ENCODE measurements at places on chromosomes 7 and 10.

DNA sequence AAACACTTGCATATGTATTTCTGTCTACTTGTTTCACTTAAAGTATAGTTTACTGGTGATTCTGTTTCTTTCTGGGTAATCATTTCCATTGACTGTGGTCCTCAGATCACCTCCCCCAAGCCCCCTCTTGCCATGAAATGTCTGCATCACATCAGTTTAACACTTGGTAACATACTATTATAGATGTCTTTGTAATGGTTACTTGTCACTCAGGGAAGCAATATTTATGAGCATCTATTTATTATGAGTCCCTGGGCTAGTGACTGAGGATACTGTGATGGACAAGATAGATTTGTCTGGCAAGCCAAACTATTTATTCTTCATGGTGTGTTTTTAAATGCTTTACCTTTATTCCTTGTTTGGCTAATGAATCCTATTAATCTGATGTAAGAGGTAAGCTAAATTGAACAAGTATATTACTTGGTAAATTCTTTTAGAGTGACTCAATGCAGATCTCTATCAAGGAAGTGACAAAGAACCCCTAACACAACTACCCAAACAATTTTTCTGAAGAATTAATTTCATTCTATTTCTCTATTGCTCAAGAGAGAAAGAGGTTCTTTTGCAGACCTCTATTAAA is 270.9 kb downstream of the RELN start:
- DNase-seq: no peak

GRCh38 chr10:35835545-35835944 is 193.4 kb upstream of the FZD8 start:
- no peak for DNase-seq

DNA sequence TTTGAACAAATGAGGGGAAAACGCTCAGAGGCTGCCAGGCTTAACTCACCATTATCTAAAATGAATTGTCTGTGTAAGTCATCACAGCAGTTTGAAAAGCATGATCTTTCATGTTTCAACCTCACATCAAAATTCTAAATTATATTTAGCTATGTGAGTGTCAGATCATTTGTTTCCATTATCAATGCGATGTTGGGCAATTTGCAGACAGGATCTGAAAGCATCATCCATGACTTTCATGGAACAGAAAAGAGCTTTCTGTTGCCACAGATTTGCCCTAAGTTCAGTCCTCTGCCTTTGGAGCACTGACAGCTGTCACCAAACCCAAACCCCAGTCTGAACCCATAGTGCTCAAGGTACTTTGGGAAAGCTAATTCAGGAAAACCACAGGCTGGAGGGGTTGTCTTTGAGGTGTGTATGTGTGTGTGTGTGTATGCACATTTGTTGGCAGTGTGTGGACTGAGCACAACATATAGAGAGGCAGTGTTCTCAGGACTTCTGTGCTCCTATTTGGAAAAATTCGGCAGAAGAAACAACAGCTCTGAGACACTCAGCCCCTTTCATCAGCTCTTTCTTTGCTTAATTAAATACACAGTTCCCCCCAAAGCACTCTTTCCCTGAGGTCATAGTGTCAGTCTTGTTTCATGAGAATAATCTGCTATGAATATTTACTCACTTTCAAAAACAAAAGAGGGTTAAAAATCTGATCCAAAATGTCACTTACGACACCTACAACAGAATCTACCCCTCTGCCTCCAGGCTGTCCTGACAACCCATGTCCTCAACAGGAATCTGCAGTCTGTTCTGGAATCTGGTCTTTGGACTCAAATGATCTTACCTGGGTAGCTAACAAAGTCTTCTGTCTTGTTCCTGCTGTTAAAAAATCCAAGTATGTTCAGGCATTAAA is 188.5 kb upstream of the KLF14 start:
- no peak for DNase-seq

DNA sequence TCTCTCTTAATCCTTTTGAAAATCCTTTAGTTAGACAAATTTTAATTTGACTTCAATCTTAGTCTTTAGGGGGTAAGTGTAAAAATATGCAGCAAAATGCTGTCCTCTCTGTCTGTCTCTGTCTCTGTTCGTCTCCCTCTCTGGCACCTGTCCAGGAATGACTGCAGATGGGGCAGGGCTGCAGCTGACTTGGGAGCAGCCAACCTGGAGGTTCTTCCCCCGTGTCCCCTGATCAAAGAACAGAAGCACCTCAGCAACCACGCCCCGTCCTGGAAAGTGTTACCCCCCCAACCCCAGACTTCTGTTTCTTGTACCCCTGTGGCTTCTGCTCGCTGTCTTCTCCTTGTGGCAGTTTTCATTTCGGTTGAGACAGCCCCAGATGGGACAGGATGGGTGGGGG is 141.6 kb upstream of the NPS start:
- no peak for DNase-seq

DNA sequence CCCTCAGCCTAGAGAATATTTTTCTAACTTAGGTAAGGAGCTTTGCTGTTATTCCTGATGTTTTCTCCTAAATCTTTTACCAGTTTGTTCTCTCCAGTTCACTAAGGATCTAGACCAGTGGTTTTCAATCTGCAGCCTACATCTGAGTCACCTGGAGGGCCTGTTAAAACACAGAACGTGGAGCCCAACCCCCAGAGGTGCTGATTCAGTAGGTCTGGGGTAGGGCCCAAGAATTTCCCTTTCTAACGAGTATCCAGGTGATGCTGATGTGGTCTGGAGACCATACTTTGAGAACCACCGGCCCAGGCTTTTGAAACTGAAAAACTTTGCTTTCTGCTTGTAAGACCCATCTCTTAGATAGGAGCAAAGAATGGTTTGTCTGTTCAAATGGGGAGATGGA is 51.2 kb upstream of the KMT2E start:
- DNase-seq: no peak

GRCh38 chr10:43210556-43210955 is 56.3 kb downstream of the RASGEF1A start:
- DNase-seq: peak; percentile 23

DNA sequence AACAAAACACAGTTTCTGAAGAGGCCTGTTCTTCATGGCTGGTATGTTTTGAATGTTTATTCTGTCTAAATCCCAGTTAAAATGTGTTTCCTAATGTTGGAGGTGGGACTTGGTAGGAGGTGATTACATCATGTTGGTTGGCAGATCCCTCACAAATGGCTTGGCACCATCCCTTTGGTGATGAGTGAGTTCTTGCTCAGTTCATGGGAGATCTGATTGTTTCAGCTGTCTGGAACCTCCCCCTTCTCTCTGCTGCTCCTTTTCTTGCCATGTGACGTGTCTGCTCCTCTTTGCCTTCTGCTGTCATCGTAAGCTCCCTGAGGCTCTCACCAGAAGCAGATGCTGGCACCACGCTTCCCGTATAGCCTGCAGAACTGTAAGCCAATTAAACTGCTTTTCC is 383.6 kb upstream of the TPK1 start:
- no peak for DNase-seq

- DNase-seq: no peak
Observed at GRCh38 chr10:70542565-70542938, 60.0 kb downstream of the PRF1 start.

GRCh38 chr10:132300582-132300981 is 7.2 kb downstream of the STK32C start:
- no peak for DNase-seq

DNA sequence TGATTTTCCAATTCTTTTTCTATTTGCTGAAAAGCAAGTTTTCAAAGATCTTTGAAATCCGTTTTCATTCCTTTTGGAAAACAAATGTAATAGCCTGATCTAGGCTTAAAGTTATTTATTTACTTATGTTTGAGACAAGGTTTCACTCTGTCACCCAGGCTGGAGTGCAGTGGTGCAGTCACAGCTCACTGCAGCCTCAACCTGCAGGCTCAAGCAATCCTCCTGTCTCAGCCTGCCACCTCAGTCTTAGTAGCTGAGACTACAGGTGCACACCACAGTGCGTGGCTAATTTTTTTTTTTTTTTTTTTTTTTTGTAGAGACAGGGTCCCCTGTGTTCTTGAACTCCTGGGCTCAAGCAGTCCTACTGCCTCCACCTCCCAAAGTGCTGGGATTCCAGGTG is 4.6 kb downstream of the ST7 start:
- no peak for DNase-seq

GRCh38 chr7:17989546-17989945 is 38.1 kb downstream of the PRPS1L1 start:
- no peak for DNase-seq

- no peak for DNase-seq
Observed at GRCh38 chr10:114347791-114348190, 56.5 kb downstream of the AFAP1L2 start.

DNA sequence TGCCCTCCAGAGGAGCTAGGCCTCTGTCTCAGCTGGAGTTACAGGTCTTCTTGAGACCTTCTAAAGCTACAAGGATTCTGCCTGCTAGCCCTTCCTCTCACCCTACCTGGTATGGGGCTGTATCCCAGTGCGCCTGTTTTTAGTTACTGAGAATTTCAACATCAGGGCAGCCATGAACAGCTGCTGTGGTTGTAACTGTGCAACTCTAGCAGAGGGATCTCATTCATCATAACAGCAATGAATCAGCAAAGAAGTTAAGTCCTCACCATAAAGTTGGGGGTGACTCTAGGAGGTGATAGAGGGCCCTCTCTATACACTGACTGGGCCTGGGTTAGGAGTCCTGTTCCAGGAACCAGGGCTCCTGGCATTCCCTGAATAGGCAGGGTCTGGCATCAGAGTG is 14.0 kb upstream of the CDH23 start:
- DNase-seq: no peak

DNA sequence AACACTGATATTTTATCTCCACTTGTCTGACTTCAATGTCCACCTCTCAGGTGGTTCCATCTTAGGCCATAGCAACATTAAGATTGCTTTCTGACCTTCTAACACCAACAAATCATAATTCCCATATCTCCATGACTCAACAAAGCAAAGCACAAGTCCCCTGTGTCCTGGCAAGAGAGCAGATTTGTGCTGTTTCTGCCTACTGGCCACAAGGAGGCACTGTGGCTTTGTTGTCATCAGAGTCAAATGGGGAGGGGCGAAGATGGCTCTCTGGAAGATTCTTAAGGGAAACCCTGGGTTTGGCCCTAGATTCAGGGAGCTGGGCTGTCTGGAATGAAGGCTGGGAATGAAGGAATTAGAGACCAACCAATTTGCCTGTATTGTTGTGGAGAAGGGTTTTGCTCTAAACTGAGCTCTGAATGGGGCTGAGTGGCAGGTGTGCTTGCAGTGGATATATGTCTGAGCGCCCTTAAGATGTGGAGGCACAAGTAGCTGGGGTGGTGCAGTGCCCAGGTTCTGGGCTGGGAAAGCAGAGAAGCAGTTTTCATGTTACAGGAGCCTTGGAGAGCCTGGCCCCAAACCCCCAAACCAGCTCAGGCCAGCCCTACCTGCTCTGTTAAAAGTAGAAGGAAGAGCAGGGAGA is 154.8 kb upstream of the PRSS58 start:
- no peak for DNase-seq

DNA sequence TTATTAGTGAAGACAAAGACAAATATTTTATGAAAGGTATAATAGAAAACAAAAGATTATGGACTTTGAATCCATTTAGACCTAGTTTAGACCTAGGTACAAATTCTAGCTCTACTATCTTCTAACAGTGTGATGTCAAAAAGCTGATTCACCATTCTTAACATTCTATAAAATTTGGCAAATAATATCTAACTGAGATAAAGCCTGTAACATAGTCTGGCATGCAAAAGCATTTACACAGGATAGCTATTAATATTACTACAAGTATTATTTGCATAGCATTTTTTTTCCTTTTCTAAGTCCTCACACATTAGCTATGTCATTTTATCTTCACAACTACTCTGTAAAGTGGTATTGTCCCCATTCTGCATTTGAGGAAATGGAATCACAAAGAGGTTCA is 179.6 kb upstream of the LRRTM3 start:
- no peak for DNase-seq

GRCh38 chr7:7178906-7179305 is 3.4 kb upstream of the C1GALT1 start:
- no peak for DNase-seq

DNA sequence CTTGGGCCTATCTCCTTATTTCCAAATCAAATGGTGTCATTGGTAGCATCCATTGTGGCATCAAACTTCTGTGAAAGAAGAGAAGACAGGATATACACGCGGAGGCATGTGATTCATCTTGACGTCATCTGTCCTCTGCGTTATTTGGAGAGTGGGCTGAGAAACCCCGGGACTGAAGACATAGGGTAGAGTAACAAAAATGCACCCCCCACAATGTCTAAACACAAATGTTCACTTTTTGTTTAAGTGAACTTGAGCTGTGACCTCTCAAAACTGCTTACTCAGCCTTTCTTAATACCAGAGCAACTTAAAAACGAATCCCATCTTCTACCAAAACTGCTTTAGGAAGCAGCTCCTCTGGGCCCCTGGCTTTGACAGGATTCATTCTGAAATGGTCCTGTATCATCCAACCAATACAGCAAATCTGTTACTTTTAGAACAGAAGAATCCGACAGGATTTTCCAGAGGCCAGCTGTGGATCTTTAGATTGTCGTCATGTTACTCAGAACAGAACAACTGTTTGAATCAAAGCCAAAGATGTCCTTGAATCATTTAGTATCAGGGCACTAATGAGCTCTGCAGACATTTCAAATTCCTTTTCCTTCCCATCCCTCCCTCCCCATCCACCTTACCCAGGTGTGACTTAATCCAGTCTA is 438.1 kb downstream of the SUGCT start:
- no peak for DNase-seq

- DNase-seq: no peak
Observed at GRCh38 chr10:33422471-33423153, 88.1 kb upstream of the NRP1 start.

GRCh38 chr7:110914263-110914662 is 176.7 kb upstream of the LRRN3 start:
- DNase-seq: no peak

DNA sequence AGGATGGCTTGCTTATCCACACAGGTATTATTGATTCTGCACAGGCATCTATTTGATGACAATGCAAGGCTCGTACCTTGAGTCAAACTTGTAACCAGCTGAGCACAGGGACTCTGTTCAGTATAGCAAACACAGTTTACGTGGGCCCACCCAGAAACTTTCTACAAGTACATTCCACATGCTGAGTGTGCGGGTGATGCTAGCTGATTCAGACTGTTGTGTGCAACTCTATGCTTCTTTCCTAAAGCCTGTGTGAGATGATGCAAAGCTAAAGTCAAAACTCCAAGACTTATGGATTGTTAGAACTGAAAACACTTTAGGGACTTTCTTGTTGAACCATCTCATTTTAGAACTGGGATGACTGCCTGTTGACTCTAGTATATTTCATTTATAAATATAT is 21.5 kb upstream of the CALD1 start:
- DNase-seq: no peak

DNA sequence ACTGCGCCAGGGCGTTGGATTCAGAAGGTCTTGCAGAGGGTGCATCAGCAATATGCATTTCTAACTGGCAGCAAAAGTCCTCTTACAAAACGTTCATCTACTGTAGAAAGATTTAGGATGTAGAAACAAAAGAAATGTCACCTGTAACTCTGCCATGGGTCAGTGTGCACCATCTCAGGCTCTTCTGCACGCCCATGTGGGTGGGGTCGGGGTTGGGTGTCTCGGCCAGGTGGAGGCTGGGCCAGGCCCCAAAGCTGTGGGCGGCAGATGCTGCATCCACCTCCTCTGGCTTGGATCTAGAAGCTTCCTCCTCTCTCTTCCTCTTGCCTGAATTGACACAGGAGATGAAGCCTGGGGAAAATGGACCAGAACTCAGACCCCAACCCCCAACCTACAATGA is 111.3 kb upstream of the PPP2R2D start:
- DNase-seq: no peak

- no peak for DNase-seq
Observed at GRCh38 chr10:12409613-12410012, 60.3 kb downstream of the CAMK1D start.
